Fibroblast of skin of left biceps (primary cell): ENCODE measurements at places on chromosomes 2 and 18.

DNA sequence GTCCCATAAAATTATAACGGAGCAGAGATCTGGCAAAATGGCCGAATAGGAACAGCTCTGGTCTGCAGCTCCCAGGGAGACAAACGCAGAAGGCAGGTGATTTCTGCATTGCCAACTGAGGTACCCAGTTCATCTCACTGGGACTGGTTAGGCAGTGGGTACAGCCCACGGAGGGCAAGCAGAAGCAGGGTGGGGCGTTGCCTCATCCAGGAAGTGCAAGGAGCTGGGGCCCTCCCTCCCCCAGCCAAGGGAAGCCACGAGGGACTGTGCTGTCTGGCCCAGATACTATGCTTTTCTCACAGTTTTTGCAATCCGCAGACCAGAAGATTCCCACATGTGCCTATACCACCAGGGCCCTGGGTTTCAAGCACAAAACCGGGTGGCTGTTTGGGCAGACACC is 22.8 kb downstream of the ICA1L start:
- DNase-seq, result no peak

GRCh38 chr18:13381331-13381730 is 162.8 kb downstream of the LDLRAD4 start:
- DNase-seq, result no peak

- peak; percentile 23 for DNase-seq
Observed at GRCh38 chr18:48806551-48807261, 144.1 kb downstream of the SMAD7 start.

DNA sequence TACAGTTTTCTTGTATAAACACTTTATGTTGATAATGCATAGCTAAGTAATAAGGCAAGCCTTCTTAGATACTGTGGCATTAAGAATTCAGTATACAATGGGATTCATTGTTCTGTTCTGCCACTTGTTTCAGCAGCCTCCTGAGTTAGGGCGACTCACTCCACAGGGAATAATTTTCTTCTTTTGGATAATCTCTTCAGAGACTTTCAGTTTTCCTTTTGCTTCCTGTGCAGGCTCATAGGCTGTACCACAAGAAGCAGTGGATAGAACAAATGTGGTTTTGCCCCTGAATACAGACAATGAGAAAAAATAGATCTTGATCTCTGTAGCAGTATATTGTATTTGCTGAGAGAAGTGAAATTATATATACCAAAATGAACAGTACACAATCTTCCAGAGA is 298.0 kb downstream of the ZNF407 start:
- no peak for DNase-seq

- DNase-seq, result no peak
Observed at GRCh38 chr2:77566582-77566981, 44.4 kb upstream of the LRRTM4 start.

- no peak for DNase-seq
Observed at GRCh38 chr18:4016391-4017049, 438.6 kb downstream of the DLGAP1 start.

DNA sequence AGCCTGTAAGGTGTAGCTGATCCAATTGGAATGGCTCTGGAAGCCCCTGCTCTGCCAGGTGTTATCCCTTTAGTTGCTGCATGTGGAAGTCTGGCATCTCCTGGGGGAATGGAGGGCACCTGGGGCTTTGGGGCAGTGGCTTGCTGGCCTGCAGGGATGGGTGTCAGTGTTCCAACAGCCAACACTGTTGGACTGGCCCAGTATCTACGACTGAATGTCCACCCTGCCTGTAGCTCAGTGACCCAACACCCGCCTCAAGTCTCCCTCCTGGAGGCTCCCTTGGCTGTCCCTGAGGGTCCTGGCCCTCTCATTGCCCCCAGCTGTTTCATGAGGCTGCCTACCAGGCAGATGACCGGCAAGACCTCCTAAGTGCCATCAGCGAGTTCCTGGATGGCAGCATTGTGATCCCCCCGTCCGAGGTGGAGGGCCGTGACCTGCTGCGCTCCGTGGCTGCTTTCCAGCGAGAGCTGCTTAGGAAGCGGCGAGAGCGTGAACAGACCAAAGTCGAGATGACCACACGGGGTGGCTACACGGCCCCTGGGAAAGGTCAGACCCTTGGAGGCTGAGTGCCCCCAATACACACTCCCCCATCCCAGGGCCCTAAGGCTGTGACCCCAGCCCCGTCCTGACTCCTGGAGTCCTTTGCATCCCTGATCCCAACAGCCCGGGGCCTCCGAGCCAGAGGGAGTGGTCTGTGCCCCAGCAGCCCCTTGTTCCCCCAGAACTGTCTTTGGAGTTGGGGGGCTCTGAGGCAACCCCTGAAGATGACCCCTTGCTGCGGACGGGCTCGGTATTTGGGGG is 7.7 kb downstream of the SLC4A3 start:
- no peak for DNase-seq

DNA sequence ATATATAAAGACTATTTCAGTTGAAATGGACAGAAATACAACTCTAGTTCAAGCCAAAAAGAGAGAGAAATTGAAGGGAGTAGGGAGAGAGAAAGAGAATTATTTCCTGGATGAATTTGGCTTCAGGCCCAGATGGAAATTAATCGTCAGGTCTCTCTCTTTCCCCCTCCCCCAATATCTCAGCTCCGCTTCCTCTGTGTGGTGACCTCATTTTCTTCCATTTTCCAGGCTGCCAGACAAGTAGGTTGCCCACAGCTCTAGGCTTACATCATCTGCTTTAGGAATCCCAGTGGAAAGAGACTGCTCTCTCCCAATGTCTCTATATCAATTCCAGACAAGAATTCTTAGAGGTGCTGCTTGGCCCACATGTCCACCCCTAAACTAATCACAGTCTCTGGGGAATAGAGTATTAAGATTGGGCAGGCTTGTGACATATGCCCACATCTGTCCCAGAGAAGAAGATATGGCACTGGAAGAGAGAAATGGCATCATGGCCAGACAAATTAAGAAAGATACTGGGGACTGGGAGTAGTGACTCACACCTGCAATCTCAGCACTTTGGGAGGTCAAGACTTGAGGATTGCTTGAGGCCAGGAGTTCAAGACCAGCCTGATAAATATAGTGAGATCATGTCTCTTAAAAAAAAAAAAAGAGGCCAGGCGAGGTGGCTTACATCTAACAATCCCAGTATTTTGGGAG is 37.2 kb upstream of the CFAP36 start:
- DNase-seq, result peak; percentile 44

GRCh38 chr2:109659396-109660045 is 45.4 kb downstream of the SOWAHC start:
- no peak for DNase-seq

GRCh38 chr2:113178891-113179290 is 5.1 kb downstream of the PSD4 start:
- no peak for DNase-seq

DNA sequence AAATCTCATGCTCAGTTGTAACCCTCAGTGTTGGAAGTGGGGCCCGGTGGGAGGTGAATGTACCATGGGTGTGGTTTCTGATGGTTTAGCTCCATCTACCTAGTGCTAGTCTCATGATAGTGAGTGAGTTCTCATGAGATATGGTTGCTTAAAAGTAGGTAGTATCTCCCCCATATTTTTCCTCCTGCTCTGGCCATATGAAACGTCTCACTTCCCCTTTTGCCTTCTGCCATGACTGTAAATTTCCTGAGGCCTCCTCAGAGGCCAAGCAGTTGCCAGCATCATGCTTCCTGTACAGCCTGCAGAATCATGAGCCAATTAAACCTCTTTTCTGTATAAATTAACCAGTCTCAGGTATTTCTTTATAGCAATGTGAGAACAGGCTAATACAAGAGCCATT is 62.8 kb upstream of the RNF152 start:
- DNase-seq, result no peak

DNA sequence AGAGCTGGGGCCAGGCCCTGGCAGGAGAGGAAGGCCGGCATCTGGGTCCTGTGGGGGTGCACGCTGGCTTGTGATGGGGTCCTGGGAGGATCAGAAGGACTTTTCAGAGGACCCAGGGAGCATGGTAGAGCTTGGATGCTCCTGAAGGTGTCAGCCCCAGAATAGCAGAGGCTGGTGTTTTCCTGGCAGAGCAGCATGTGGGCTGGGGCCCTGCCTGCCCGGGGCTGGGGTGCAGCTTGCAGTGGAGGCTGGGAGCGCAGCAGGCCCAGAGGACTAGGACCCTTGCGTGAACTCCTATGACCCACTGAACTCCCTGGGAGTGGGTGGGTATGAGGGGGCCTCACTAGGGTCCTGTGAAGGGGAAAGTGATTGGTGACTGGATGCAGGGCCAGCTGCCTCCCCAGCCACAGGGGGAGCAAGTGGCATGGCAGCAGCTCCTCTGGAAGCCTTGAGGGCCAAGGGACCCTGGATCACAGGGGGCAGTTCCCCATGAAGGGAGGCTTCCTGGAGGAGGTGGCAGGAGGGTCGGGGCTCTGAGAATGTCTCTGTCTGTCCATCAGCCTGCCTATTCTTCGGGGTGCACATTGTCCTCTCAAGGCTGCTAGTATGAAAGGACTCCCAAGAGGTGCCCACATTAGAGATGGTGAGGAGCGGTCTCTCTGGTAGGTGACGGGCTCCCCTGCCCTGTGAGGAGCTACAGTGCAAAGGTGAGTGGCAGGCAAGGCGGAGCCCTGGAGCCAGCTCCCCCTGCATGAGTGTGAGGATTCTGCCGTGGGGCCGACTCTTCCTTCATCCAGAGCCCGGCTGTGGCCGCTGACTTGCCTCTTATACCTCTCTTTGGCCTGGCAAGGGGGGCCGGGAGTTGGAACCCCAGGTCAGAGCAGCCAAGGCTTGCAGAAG is 249.0 kb downstream of the DYSF start:
- DNase-seq, result no peak

DNA sequence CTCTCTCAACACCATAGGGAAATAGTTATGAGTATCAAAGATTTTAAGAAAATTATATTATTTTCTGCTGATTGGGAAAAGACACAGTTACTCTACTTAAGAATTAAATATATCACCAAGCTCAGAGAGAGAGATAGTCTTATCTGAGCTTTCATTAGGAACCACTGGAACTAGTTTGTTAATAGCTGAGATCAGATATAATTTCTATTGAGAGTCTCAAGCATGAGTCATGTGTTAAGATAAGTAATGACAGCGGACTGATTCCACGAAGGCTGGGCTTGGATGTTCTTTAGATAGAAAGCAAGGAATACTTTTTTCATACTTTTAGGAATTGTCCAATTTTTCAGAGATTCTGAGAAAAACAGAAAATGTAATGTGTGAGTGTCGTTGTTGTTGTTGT is 44.4 kb upstream of the RBM44 start:
- no peak for DNase-seq

DNA sequence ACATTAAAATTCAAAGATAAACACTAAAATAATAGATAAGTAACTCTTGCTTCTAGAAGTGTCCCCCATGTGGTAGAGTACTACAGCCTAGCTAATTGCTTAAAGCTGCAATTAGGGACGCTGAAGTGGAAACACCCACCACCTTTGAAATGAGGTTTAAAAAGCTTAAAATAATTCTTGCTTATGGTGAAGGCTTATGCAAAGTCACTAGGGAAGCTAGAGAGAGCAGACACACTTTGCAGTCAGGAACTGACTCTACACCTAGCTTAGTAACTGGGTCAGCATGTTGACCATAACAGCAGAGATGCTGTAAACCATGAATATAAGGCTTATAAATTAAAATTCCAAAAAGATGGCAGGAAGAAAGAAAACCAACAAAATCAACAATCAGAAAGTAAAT is 65.4 kb upstream of the DSG1 start:
- no peak for DNase-seq

- DNase-seq, result no peak
Observed at GRCh38 chr2:226760412-226761194, 39.0 kb downstream of the IRS1 start.

- no peak for DNase-seq
Observed at GRCh38 chr2:70842401-70842800, 6.8 kb upstream of the CD207 start.

DNA sequence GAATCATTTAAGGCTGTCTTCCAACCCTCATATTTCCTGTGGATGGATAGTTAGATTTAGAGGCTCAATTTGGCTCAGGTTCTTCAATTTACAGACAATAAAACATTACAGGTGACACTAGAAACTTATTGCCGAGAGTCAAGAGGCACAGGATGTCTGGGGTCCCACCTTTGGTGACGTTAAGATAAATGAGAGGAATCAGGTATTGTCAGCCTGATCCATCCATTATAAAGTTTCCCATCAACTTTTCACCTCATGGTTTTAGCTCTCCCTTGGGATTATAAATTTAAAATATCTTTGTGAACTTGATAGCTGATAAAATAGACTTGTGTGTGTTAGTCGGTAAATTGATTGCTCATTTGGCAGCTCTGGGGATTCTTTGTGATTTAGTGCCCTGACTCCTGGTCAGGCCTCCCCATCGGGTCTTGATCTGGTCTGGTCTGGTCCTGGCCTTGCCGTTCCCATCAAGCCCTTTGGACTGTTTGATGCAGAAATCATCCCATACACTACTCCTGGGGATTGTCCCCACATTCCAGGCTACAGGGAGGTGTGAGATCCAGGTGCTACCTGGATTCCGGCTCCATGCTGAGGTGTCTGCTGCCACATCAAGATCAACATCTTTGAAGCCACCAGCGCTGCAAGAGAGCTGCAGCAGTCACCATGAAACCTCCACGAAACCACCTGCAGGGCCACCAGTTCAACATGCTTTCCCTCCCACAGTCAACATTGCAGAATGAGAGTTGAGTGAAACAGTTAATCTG is 130.9 kb downstream of the SH3BP4 start:
- no peak for DNase-seq

DNA sequence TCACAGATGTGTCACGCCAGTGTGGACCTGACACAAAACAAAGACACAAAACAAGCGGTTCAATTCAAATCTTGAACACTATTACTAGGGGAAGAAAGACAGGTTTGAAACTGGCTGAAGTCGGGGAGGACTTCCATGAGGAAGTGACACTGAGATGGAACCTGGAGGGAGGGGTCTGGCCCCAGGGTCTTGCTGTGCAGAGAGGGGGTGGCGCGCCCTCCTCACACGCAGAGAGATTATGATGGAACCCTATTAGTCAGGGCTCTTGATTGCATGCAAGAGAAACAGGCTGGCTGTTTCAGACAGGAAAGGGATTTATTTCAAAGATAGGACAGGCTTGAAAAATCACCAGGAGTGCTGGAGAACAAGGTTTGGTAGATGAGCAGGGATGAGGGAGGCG is 363.6 kb upstream of the HS6ST1 start:
- no peak for DNase-seq

DNA sequence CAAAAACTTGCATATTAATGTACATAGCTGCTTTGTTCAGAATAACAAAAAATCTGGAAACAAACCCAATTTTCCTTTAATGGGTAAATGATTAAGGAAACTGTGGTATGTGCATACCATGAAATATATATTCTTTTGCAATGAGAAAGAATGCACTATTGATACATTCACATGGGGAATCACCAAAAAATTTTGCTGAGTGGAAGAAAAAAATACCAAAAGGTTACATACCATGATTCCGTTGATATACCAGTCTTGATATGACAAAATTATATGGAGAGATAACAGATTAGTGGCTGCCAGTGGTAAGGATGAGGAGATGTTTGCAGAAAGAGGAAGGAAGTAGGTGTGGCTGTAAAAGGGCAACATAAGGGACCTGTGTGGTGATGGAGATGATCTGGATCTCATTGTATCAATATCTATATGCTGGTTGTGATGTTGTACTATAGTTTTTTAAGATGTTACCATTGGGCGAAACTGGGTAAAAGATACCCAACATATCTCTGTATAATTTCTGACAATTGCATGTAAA is 54.6 kb upstream of the BCL2L11 start:
- no peak for DNase-seq
